Astrocyte of the spinal cord (primary cell): ENCODE measurements at places on chromosomes 13 and 19.
A peak's percentile ranks its signal among the peaks of the same experiment; 100 is the strongest.

DNA sequence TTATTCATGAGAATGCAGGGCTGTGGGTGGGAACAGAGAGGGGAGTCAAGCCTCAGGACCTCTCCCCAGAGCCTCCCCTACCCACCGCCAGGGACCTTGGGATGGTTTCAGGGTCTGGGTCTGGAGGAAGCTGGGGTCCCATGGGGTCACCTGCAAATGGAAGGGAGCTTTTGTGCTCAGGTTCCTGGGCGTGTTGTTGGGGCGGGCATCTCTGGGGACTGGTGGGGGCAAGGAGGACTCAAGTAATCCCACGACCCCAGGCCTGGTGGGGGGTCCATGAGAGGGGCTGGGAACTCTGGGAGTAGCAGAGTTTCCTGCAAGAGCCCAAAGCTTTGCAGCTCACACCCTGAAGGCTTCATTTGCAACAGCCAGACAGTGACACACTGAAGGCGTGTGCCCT lies 60.2 kb downstream of the UNC13A start:
- no peak for DNase-seq

DNA sequence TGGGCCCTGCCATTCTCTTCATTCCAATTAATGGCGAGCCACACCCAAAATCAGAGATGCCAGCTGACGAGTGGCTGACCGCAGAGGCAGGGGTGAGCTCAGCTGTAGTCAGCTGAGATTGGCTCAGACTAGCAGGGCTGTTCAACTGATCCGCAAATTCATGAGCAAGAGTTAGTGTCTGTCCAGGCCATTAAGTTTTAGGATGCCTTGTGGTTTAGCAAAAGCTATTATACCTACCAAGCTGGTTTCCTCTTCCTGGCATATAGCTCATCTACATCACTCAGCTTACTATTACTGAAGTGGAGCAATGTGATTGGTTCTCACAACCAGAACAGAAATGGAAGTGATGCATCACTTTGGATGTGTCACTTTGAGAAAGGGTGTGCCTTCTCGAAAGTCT lies 148.7 kb downstream of the NALCN start:
- peak; percentile 88 for DNase-seq

DNA sequence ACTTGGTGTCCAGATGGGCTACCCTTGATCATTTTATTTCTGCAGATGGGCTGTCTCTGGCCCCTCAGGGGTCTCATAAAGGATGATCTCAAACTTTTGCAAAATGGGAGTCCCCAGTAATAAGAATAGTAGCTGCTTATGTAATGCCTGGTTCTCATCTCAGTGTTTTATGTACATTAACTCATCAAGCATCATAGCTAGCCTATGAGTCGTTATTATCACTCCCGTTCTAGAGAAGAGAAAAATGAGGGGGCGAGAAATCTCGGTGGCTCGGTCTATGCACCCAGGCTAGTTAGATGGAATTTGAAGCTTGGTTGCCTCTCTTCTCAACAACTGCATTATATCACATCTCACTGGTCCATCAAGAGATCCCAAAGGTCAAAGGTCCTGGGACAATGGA lies 3.4 kb downstream of the CACNG6 start:
- no peak for DNase-seq

GRCh38 chr13:24119626-24120508 lies 40.7 kb upstream of the SPATA13 start:
- no peak for DNase-seq

DNA sequence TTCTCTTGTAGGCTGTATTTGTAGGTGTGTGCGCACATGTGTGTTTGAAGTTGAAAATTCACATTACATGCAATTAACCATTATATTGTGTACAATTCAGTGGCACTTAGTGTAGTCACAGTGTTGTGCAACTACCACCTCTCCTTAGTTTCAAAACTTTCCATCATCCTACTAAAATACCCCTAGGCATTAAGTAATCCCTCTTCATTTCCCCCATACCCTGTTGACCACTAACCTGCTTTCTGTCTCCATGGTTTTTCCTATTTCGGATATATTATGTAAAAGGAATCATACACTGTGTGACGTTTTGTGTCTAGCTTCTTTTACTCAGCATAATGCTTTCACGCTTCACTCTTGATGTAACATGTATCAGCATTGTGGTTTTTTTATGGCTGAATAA lies 16.1 kb downstream of the LSM14A start:
- no peak for DNase-seq

DNA sequence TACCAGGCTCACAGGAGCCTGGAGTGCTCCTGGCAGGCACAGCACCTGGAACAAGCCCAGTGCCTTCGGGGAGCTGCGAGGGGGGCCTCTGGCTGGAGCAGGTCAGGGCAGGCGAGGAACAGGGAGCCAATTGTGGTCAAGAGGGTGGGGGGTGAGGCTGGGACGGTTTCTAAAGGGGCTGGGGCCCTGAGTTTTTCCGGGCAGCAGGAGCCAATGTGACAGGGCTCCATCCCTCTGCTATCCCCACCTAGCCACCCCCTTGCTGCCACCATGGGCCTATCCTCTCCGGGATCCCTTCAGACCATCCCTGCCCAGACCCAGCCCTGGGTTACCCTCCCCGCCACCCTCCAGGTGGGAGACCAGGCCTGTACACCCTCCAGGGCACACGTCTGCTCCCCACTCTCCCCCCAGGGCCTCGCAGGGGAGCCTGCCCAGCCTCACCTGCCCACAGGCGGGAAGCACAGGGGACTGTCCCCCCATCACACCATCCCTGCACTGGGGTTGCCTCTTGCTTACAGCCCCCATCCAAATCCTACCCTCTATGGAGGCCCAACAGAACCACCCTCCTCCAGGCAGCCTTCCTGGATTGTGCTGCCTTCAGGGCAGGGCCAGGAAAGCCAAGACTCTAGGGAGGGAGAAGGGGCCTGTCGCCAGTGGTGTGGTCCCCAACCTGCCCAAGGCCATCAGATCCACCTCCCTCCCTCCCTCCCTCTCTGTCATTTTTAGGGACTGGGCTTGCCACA lies 121.0 kb downstream of the URI1 start:
- no peak for DNase-seq

- DNase-seq = no peak
These were observed 43.8 kb upstream of the USP29 start for GRCh38 chr19:57075801-57076492.

GRCh38 chr13:98959786-98960605 lies 17.9 kb downstream of the DOCK9 start:
- DNase-seq = no peak

DNA sequence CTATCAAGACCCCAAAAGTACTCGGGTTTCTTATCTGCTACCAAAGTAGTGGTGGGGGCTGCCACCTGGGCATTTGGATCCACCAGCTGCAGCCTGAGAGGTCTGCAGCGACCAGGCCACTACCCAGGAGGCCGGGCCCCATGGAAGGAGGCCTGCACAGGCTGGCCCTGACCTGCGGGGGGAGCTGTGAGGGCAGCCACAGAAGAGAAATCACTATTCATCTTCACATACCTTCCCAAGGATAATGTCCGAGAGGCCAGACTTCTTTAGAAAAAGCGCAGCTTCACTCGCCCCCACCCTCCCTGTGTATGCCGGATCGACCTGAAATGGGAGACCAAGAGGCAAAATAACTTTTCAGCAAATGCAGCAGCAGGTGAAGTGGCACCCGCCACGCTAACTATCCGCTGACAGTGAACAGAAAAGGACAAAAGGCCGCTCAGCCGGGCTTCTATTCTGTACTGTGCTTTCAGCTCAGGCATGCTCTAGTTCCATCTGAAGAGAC lies 30.1 kb downstream of the EPS15L1 start:
- no peak for DNase-seq

DNA sequence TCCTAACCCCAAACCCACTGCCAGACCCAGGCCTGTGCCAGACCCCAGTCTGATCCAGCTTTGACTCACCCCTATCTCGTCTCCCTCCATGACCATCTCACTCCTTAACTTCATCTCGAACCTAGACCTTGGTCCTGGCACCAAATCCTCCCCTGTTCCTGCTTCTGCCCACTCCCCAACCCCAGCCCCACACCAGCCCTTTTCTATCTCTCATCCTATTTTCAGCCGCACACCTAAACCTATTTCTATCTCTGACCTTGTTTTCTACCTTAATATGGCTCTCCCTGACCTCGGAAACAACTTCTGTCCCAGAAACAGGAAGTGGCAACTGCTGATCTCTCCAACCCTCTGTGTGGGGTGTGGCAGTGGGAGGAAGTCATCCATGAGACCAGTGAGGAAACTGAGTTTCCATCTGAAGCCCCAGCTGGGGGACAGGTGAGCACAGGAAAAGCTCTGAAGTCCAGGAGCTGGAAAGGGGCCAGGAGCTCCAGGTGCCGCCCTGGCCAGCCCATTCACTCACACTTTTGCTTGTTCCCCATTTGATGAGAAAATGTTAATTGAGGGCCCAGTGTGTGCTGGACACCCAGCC lies 13.7 kb downstream of the PTH2 start:
- no peak for DNase-seq

DNA sequence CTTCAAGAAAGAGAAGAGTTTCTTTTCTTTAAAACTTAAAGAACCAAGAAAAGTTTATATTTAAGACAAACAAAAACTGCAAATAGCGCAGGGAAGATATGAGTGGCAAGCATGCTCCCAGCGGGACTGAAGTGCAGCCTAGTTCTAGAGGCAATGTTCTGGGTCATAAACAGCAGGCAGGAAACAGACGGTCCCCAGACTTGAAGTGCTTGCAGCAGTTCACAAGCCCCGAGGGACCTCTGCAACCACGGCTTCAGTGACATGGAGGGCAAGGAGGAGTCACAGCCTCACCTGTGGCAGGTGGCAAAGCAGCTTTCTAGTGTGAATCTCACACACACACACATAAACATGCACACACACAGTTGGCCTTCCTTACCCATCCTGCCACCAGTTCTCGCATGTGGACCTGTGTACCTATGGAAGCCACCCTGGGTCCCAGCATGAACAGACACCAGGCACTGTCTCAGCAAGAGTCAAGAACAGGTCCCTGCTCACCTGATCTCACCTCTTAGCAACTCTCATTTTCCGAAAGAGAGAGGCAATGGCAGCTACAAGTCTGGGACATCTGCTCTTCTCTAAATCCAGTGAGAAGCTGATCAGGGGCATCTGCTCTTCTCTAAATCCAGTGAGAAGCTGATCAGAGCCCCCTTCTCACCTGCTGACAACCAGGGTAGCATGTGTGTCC lies 162.0 kb downstream of the EFNB2 start:
- DNase-seq = peak; percentile 53

- DNase-seq = no peak
These were observed 667.1 kb downstream of the PCDH17 start for GRCh38 chr13:58298556-58299135.

DNA sequence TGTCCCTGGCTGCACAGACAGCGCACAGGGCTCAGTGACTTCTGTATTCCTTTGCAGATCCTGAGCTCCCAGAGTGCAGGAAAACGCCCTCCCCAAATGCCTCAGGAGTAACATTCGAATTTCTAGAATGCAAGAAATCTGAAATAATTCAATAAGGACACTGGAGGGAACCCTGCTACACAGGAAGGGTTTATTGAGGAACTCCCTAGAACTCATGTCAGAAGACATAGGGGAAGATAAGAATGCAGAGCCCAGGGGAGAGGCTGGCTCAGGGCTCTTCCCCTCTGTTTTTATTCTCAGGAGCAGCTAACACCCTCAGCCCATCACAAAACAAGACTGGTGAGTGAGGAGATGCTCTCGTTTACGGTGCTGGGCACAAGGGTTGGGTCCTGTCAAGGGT lies 6.8 kb downstream of the LILRA1 start:
- no peak for DNase-seq

DNA sequence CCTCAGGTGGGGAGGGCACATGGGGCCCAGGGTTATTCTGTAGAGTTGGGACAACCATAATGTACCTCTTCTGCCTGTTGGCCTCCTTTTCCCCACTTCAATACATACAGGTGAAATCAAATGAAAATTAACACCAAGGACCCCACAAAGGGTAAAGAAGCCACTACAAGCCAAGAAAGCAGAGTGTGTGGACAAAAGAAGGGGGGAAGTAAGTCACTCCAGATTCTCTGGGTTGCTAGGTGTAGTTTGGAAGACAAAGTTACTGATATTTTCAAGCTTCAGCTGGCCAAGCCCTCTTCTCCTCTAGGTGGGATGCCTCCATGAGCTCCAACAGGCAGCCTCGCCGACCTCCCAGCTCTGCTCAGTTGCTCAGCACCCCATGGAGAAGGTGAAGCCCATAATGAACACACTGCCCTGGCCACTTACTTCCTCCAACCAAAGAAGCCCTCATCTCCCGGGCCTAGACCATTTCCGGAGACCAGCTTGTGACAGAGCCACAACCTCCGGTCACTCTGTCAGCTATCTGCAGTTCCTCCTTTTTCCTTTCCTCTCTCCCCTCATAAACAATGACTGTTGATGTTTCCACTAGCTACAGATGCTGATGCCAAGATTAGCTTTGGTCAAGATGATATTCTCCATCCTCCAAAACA lies 66.8 kb upstream of the MED4 start:
- DNase-seq = no peak

GRCh38 chr13:48369988-48370387 lies 42.9 kb downstream of the LPAR6 start:
- DNase-seq = no peak

- DNase-seq = no peak
These were observed 36.8 kb downstream of the MIPEP start for GRCh38 chr13:23852351-23852750.

DNA sequence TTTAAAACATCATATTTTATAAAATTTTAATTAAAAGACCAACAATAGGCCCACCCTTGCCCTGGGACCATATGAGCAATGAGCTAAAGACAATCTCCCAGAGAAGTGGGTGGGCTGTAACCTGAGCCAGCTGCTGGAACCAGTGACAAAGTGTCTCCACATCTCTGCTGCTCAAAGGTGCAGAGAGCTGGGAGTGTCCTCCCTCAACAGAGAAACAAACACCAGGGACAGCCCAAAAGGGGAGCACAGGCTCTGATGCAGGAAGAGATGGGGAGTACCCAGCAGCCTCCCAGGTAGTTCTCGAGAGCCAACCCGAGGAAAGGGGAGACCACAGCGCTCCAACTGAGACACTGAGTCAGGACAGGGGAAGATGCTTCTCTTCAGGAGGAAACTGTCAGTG lies 39.1 kb downstream of the DOCK9 start:
- DNase-seq = peak; percentile 16

- no peak for DNase-seq
These were observed 8.2 kb downstream of the RRAS start for GRCh38 chr19:49631610-49632192.

- DNase-seq = peak; percentile 78
These were observed 310.9 kb downstream of the ZNF536 start for GRCh38 chr19:30682999-30683536.

DNA sequence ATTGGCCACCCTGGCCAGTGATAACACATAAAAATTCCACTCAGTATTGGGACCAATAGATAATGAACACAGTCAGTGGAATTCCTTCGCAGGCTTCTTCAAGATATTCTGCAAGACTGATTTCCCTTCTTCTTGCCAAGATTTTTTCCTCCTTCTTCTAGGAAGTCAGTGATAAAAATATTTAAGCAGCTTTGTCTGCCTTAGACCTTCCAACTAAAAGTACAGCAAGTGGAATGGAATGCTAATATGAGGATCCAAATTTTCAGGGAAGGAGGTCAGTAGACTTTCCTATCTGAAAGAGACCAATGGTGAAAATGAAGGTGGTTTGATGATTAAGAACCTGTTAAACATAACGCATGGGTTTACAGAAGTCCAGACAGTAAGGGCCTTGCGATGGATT lies 9.6 kb downstream of the STARD13 start:
- DNase-seq = no peak
